ENCODE measurements at places on chromosomes 7 and 10.

DNA sequence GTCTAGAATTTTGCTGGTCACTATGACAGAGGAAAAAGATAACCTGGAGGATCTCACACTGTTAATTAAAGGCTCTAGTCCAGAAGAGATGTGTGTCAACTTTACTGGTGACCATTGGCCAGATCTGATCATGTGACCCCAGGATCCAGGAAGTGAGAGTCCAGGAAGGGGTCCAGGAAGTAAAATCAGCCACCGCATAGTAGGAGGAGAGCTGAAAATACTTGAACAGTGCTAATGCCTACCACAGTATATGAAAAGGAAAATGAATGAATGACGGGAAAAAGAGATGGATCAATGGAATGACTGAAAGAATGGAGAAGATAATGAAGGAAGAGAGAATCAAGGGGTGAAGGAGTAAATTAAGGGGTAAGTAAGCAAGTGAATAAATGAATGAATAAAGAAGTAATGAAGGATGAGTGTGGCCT is 415.3 kb downstream of the RPS24 start:
- DNase-seq = no peak

DNA sequence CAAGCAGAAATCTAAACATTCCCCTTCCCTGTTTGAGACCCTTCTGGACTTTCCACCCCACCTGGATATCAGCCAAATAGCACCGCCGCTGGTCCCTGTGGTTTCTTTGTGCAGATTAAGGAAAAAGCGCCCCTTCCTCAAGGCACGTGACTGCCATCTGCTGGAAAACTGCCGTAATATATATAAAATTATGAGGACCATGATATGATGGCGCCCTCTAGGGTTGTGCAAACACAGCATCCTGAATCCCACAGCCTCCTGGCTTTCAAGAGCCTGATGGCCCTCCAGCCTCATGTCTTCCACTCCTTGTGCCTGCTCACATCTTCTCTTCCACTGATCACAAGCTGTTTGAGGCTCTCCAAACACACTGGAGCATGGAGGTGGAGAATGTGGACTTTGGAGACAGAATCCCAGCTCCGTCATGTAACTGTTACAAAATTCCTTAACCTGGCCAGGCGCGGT is 121.3 kb downstream of the MYL10 start:
- DNase-seq = no peak

DNA sequence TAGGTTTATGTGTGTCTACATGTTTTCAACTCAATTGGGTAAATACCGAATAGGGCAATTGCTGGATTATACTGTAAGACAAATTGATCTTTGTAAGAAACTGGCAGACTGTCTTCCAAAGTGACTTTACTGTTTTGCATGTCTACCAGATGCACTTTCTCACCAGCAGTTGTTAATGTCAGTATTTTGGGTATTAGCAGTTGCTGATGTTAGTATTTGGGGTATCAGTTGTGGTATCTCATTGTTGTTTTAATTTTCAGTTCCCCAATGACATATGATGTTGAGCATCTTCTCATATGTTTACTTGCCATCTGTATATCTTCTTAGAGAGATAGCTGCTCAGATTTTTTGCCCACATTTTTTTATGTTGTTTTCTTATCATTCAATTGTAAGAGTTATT is 10.6 kb downstream of the PDE6C start:
- DNase-seq = no peak

DNA sequence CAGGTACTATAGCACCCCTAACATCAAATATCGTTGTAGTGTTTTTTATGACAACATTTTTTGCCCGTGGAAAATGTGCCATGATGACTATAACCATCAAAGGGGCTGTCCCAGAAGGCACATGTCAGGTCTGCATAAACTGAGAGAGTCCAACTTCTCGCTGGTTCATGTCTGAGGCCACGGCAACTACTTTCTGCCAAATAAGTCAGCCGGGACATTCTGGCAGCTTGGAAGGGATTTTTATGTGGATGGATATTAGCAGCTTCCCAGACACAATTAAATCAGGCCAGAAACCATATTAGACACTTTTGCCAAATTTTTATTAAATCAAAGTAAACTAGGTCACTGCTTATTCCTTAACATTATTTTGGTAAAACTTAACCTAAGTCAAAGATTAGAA is 477.4 kb upstream of the FZD8 start:
- DNase-seq = no peak

GRCh38 chr10:110363572-110364411 is 59.1 kb upstream of the SMNDC1 start:
- no peak for DNase-seq

DNA sequence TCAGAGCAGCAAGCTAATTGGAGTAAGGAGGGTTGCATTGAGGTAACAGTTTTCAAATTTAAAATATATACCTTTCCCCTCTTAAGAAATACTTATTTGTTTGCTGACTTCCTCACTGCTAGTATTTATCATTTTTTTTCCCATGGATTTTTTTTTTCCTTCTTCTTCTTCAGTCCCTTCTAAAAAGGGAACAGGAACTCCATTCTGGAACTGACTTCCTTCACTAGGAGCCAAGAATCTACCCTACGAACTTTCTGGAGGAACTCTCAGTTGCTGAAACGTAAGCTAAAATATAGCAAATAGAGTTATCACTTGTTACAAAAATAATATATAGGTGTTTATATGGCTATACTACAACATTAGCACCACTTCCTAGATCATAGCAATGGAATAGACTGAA is 95.4 kb downstream of the HGF start:
- DNase-seq = no peak
